ENCODE measurements at places on chromosomes 2 and 18.

GRCh38 chr2:216678098-216678465, 17.3 kb downstream of the IGFBP5 start:
- no peak for DNase-seq

DNA sequence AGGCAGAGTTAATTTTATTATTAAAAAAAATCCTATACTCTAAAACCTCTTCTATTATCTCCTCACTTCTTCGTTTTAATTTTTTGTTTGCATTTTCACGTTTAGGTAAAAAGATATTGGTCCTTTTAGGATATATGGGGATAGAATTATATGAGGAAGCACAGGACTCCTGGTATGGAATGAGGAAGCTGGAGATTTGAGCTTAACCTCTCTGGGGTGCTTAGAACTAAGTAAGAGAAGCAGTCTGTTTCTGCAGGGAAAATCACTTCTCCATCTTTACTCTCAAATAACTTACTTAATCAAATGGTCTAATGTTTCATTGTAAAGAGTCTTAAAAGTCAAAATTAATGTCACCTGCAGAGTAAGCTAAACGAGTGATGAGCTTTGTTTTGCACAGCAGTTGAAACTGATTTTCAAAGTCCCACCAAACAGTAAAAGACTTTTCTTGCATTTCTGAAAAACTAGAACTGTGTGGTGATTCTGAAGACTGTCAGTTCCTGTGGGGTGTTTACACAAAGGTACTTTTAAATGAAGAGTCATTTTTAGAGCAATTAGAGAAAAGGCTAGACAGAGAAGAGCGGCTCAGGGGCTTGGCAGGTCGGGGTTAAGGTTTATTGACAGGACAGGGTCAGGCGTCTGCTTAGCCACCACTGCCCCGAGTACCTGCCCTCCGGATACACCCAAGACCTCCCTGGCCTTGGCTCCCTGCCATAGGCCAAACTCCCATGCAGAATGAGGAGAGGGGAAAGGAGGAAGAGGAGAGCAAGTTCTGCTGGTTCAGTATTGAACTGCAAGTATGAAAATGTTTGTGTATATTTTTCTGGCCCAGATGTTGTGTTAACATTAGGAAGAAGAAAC, 21.6 kb downstream of the METAP1D start:
- DNase-seq = no peak

GRCh38 chr2:161243905-161244304, 64.3 kb upstream of the PSMD14 start:
- DNase-seq = no peak

- DNase-seq = no peak
These were observed 252.1 kb downstream of the TMX3 start for GRCh38 chr18:68462766-68463165.

DNA sequence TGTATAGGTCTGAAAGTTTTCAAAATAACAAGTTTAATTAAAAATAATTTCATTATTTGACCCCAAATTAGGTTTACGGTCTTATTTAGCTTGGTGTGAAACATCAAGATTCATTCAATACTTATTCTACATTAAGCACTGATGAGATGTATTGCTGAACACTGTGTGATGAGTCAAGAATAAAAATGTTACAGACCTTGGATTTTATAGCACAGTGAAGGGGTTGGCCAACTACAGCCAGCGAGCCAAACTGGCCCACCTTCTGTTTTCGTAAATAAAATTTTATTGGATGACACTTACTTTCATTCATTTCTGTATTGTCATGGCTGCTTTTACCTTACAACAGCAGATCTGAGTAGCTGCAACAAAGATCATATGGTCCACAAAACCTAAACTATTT, 8.3 kb downstream of the PPP4R1 start:
- no peak for DNase-seq

GRCh38 chr2:32864334-32865111, 82.2 kb upstream of the LTBP1 start:
- peak; percentile 81 for DNase-seq

GRCh38 chr18:377088-377487, 109.2 kb upstream of the THOC1 start:
- DNase-seq = no peak

DNA sequence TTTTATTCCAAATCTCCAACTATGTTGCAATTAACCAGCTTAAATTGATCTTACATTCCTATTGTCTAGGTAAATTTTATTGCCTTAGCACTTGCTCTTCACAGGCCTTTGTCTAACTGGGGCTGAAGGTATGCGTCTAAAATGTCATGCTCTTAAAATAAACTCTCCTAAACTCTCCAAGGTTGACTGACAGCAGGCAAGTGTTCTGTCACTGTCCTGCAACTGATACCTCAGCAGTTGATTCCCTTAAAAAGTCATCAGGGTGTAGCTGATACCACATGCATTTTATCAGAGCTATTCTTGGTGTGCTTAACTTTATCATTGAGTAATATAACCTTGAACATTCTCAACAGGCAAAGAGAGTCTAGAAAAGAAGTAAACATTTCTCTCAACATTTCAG, 680 bp downstream of the TTN start:
- no peak for DNase-seq

GRCh38 chr18:43780782-43781340, 503.6 kb upstream of the SYT4 start:
- peak; percentile 67 for DNase-seq

DNA sequence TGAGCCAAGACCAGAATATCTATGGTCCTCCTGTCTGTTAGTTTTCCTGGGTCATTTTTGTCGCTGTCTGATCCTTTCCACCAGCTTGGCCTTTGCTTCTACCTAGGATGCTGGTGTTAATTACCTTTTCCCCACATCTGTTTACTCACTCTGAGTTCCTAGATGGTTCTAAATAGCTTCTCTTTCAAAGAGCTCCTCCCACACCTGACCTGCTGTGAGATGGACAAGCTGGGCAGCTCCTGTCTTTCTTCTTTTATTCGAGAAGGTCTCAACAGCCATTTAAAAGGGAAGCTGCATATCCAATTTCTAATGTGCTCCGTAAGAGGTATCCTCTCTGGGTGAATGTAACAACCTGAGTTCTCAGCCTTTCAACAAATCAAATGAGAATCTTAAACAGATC, 156.2 kb downstream of the HRH4 start:
- DNase-seq = no peak

DNA sequence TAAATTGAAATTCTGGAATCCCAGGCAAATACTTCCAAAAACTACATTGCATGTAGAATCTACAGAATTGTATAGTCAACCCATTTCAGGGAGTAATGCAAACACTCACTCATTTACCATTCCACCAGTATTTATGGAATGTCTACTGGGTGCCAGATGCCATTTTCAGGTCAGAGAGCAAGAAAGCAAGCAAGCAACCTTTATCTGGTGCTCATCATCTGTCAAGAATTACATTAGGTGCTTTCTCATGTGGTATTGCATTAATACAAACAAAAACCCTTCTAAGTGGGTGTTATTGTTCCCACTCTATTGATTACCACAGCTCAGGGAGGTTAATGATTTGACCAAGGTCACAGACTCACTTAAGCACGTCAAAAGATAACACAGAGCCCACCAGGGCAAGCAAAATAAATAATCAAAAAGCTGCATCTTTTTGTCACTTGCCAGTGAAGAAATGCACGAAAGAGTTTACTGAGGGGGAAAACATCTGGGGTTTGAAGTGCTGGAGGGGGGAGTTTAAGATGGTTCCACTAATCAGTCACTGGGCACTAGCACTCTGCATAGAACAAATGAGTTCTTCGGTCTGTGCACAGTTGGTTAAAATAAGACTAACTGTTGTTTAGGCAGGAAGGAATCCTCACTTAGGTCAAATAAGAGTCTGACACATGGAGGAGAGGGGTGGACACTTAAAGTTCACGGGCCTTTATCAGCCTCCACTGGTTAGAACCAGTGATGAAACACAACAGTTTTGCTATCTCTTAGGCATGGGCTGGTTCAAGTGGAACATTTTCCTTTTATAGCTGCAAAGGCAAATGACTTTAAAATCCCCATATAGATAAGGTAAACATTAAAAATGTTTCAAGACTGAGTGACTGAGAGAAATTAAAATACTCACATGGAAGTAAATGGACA, 208.8 kb downstream of the CDH2 start:
- no peak for DNase-seq

GRCh38 chr2:172558372-172558771, 2.5 kb downstream of the PDK1 start:
- DNase-seq = no peak

GRCh38 chr2:232229911-232230310, 148.6 kb upstream of the ALPP start:
- peak; percentile 14 for DNase-seq

DNA sequence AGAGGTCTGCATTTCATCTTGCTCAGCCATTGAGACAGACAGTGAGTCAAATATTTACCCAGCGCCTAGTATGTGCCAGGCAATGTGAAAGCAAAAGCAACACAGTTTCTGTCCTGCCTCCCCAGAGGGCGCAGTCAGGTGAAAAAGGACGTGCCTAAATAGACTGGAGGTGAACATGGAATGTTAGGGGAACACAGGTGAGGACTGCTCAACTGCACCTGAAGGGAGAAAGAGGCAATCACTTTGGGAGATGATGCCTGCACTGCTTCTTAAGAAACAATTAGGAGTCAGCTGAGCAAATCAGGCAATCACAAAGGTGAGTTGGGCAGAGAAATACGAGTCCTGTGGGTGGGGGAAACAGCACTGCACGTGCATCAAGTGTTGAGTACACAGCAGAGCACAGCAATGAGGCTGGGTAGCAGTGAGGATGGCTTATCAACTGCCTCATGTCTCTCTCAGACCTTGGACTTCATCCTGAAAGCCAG, 218.3 kb upstream of the SMAD7 start:
- no peak for DNase-seq

DNA sequence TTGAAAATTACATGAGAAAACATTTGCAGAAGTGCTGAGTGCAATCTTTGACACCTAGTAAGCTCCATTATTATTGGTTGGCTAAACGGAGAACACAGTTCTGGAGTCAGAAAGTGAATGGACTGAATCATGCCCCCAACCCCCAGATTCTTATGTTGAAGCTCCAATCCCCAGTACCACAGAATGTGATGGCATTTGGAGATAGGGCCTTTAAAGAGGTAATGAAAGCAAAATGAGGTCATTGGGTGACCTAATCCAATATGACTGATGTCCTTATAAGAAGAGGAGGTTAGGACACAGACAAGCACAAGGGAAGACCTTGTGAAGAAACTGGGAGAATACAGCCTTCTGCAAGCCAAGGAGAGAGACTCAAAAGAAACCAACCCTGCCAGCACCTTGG, 200.9 kb upstream of the EPAS1 start:
- no peak for DNase-seq

- DNase-seq = no peak
These were observed 112.7 kb upstream of the DLX2 start for GRCh38 chr2:172215172-172215935.

DNA sequence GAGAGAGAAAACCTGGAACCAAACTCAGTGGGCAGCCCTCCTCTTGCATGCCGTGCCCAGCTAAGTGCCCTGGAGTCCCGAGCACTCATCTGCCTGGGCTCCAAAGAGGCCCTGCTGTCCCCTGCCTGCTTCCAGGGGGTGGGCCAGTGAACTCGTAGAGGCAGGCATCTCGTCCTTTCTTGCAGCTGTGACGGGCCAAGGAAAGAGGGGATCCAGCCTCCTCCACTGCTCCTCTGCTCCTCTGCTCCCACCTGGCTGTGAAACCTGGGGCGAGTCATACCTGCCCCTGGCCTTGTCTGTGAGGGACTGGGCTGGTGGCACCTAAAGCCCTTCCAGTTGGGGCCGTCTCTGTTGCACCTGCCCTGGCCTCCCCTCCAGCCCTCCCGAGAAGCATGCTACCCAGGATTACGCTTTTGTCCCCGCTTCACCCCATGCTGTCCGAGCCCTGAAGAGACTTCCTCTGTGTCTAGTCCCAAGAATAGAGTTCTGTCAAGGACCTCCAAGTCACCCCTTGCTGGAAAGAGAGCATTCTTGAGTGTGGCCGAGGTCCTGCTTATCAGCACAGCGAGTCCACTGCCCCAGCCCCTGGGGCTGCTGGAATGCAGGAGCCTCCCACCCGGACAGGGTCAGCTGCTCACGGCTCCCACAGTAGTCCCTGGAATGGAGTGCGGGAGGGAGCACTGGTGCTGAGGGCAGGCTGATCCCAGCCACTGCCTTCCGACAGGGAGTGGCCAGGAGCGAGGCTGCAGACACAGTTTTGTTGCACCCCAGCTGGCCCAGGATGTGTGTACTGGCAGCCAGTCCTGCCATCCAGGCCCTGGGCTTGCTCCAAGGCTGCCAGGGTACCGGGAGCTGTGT, 14.3 kb downstream of the KCNK3 start:
- DNase-seq = no peak

GRCh38 chr2:113124984-113125855, 2.2 kb upstream of the IL1RN start:
- DNase-seq = no peak

DNA sequence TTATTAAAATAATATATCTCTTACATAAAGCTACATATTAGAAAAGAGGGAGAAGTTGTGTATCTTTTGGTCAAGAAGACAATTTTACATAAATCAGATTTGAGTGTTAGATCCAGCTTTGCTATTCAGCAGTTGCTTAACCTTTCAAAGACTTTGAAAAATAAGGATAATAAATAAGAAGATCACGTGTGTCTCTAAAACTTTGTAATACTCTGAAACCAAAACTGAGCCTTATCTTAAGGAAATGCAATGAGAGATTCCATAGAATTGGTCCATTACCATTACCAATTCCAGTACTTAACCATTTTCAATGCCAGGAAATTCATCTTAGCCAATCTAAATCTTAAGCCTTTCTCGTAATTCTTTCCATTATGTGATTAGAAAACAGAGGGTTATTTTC, 89.2 kb upstream of the COL5A2 start:
- DNase-seq = peak; percentile 37

DNA sequence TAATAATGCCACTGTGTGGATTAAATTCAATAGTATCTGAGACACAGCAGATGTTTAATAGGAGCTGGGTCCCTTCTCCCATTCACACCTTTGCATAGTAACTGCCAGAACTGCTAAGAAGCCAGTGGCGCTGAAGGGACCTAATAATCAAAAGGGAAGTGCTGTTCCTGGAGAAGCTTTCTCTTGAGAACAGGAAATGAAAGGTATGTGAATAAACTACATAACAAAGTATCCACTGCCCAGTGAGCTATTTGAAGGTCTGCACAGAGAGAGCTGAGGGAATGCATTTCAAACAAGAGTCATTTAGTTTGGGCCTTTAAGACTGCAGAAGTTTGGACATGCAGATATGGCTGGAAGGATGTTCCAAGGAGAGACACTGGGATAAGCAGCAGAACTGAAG, 56.1 kb upstream of the KIDINS220 start:
- no peak for DNase-seq

DNA sequence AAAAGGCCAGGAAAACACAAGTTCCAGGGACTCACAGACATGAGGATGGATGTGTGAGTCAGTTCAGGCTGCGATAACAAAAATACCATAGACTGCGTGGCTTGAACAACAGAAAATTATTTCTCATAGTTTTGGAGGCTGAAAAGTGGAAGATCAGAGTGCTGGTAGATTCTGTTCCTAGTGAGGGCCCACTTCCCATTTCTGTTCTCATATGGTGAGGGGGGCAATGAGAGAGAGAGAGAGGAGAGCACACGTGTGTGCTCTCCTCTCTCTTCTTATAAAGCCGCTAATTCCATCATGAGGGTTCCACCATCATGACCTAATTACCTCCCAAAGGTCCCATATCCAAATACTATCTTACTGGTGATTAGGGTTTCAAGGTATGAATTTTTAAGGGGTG, 23.0 kb downstream of the KLHL14 start:
- DNase-seq = no peak
